Fibroblast of lung (primary cell): ENCODE measurements at places on chromosomes 2 and 18.

DNA sequence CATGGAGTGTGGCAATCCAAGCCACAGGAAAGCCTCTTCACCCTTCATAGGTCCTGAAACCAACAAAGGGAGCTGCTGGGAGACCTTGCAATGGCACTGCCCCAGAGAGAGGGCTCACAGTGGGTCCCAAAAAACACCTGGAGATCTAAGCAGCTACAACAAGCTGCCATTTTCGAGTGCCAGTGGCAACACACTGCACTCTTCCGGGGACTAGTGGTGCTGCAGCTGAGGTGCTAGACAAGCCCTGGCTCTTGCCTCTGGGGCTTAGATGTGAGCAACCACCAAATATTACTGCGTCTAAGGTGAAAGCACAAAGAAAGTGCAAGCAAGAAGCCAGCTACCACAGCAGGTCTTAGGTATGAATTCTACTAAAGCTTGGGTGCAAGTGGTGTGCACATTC lies 192.9 kb downstream of the NOL4 start:
- no peaks in the 10 kb centered on the region for H3K27me3 ChIP-seq
- no peak overlapping the region for H3K27ac ChIP-seq
- H3K36me3 ChIP-seq, result no peaks in the 10 kb centered on the region

DNA sequence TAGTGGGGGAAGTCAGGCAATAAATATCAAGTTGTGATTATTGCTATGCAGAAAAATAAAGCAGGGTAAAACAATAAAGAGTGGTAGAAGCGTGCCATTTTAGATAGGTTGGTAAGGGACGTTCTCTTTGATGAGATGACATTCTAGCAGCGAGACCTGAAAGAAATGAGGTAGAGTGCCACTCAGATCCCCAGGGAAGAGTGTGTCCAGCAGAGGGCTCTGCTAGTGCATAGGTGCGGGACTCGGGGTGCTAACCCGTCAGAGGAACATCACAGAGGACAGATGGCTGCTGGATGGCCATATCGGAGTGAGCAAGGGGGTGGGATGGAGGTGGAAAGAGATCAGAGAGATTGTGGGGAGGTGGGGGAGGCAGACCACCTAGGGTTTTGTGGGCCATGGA lies 16.3 kb upstream of the GTF2A1L start:
- DNase-seq, result peak; percentile 35
- H3K36me3 ChIP-seq, result no peaks in the 10 kb centered on the region
- no peak overlapping the region for H3K4me3 ChIP-seq
- no peak overlapping the region for H3K27ac ChIP-seq
- H3K27me3 ChIP-seq, result no peaks in the 10 kb centered on the region

DNA sequence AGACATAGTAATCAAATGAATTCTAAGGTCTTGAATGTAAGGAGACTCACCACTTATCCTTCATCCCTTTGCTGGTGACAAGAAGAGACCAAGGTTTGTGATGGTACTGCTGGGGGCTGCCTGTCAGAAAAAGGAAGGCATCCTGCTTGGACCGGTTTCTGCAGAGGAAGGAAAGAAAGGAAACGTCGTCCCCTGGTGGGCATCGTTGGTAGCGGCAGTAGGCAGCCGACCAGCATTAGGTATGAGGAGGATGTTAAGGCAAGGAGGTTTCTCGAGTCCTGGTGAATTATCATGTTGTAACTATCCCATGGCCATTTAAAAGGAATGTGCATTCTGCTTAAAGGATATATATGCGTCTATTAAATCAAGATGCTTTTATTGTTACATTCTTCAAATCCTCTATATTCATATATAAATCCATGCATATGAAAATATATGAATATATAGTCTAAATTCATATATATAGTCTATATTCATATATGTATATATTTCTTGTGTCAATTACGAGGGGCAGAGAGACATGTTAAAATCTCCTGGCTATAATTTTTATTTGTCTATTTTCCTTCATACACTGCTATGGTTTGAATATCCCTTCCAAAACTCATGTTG lies 94.4 kb upstream of the TGFA start:
- H3K27ac ChIP-seq, result no peak overlapping the region
- no peaks in the 10 kb centered on the region for H3K4me1 ChIP-seq
- no peaks in the 10 kb centered on the region for H3K27me3 ChIP-seq
- H3K4me3 ChIP-seq, result no peak overlapping the region
- no peaks in the 10 kb centered on the region for H3K36me3 ChIP-seq
- peak; percentile 47 for DNase-seq

- no peaks in the 10 kb centered on the region for H3K27me3 ChIP-seq
- no peaks in the 10 kb centered on the region for H3K36me3 ChIP-seq
- peaks cover 10% of the 10 kb centered on the region for H3K4me1 ChIP-seq
- DNase-seq, result no peak
- H3K27ac ChIP-seq, result no peak overlapping the region
Observed at GRCh38 chr2:9097239-9097638, 93.8 kb upstream of the MBOAT2 start.

DNA sequence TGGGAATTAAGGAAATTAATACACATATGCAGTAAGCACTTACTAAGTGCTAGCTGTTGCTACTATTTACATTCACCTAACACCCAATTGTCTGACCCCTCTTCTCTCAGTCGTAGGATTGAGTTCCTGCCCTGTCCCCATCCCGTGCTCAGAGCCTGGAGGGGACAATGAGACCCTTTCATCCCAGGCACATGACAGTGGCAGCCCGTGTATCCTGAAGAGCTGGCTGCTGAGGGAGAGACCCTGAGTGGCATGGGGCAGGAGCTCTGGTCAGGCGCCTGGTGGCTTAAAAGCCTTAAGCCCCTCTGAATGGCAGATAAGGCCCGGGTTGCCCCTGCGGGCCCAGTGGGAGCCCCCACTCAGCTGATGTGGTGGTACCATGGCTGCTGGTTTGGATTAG lies 99.0 kb downstream of the DYSF start:
- no peaks in the 10 kb centered on the region for H3K27me3 ChIP-seq
- no peaks in the 10 kb centered on the region for H3K4me1 ChIP-seq
- DNase-seq, result no peak
- H3K36me3 ChIP-seq, result no peaks in the 10 kb centered on the region
- no peak overlapping the region for H3K4me3 ChIP-seq

DNA sequence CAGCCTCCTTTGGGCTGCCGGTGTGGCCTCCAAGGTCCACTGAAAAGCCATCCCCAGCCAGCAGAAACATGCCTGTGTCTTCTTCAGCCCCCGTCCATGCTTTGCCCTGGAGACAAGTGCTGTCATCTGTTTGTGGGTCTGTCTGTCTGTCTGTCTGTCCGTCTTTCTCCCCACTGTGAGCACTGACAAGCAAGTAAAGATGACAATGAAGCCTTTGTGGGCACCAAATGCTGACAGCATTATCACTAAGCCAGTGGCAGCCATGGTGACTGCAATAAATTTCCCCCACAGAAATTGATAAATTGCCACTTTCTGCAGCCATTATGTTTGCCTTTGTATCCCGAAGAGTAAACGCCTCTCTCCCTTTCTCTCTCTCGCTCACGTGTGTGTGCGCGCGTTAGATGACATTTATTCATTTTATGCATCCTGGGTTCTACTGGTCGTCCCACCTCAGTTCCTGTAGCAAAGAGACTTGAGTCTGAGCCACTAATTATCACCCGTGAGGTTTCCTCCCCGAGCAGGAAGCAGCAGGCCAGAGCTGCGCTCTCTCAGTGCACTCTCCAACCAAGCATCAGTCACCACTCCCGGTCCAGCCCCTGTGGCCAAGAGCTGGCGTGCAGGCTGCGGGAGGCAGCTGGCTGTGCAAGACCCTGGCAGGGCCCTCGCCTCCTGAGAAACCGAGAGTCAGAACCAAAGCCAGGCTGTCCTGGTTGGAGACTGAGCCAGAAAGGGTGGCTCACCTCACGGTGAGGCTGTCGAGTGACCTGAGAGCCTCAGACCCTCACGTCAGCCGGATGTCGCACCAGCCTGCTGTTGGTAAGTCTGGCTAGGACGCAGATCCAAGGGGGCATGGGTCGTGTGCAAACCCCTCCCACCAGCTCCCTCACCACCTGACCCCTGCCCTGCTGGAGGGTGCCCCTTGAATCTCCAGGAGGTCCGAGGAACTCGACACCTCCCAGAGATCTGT lies 6.9 kb downstream of the STEAP3 start:
- peaks cover 42% of the 10 kb centered on the region for H3K4me1 ChIP-seq
- peak; percentile 74 for DNase-seq
- H3K27me3 ChIP-seq, result no peaks in the 10 kb centered on the region
- H3K4me3 ChIP-seq, result no peak overlapping the region
- peaks cover 2% of the 10 kb centered on the region for H3K36me3 ChIP-seq

GRCh38 chr18:28831476-28831875 lies 654.5 kb upstream of the CDH2 start:
- H3K4me3 ChIP-seq, result no peak overlapping the region
- H3K36me3 ChIP-seq, result no peaks in the 10 kb centered on the region
- DNase-seq, result no peak
- no peaks in the 10 kb centered on the region for H3K4me1 ChIP-seq
- H3K27ac ChIP-seq, result no peak overlapping the region

DNA sequence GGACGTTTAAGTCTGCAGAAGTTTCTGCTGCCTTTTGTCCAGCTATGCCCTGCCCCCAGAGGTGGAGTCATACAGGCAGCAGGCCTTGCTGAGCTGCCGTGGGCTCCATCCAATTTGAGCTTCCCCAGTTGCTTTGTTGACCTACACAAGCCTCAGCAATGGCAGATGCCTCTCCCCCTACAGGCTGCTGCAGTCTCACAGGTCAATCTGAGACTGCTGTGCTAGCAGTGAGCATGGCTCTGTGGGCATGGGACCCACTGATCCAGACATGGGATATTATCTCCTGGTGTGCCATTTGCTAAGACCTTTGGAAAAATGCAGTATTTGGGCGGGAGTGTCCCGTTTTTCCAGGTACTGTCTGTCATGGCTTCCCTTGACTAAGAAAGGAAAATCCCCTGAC lies 726.0 kb downstream of the ERBB4 start:
- H3K36me3 ChIP-seq, result no peaks in the 10 kb centered on the region
- H3K4me3 ChIP-seq, result no peak overlapping the region
- no peaks in the 10 kb centered on the region for H3K27me3 ChIP-seq
- DNase-seq, result no peak

GRCh38 chr18:13989199-13989598 lies 73.9 kb upstream of the MC2R start:
- no peak overlapping the region for H3K27ac ChIP-seq
- no peak for DNase-seq
- H3K4me3 ChIP-seq, result no peak overlapping the region
- no peaks in the 10 kb centered on the region for H3K27me3 ChIP-seq

- peak; percentile 99 for DNase-seq
- H3K4me1 ChIP-seq, result peaks cover 28% of the 10 kb centered on the region
- no peaks in the 10 kb centered on the region for H3K27me3 ChIP-seq
- H3K4me3 ChIP-seq, result no peak overlapping the region
- peaks cover 2% of the 10 kb centered on the region for H3K36me3 ChIP-seq
- H3K27ac ChIP-seq, result peak overlapping the region; percentile 90
Observed at GRCh38 chr2:230793572-230794359, 71.0 kb upstream of the ITM2C start.

GRCh38 chr2:33521791-33522281 lies 45.4 kb downstream of the RASGRP3 start:
- H3K4me3 ChIP-seq, result no peak overlapping the region
- H3K27ac ChIP-seq, result no peak overlapping the region
- no peaks in the 10 kb centered on the region for H3K27me3 ChIP-seq
- no peaks in the 10 kb centered on the region for H3K4me1 ChIP-seq

GRCh38 chr2:180356676-180357075 lies 349.6 kb upstream of the CWC22 start:
- DNase-seq, result no peak
- H3K4me1 ChIP-seq, result no peaks in the 10 kb centered on the region
- H3K36me3 ChIP-seq, result no peaks in the 10 kb centered on the region
- no peak overlapping the region for H3K4me3 ChIP-seq

GRCh38 chr2:26068602-26069298 lies 34.9 kb downstream of the RAB10 start:
- H3K27ac ChIP-seq, result peak overlapping the region; percentile 71
- H3K36me3 ChIP-seq, result no peaks in the 10 kb centered on the region
- H3K4me1 ChIP-seq, result peaks cover 5% of the 10 kb centered on the region
- peak; percentile 82 for DNase-seq
- H3K4me3 ChIP-seq, result no peak overlapping the region

GRCh38 chr2:214185546-214185945 lies 225.3 kb upstream of the VWC2L start:
- no peak overlapping the region for H3K4me3 ChIP-seq
- no peaks in the 10 kb centered on the region for H3K4me1 ChIP-seq
- no peak for DNase-seq
- H3K27ac ChIP-seq, result no peak overlapping the region

DNA sequence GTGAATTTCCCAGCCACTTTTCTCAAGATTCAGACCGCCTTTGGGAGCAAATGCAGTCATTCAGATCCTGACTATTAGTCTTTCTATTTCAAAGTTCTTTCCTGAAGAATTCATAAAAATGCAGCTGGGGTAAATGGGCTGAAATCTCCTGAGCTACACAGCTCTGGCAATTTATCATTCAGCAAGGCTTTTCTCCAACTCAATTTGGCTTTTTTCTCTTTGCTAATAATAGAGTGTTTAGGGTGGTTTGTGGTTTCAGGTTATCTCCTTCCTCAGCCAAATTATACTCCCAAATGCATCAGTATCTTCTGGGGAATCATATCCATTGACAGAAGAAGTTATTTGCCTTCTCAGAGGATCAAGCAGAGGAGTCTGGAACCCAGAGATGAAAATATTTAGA lies 282.4 kb upstream of the SLC14A2 start:
- H3K4me1 ChIP-seq, result no peaks in the 10 kb centered on the region
- H3K27me3 ChIP-seq, result no peaks in the 10 kb centered on the region
- H3K4me3 ChIP-seq, result no peak overlapping the region
- no peak overlapping the region for H3K27ac ChIP-seq

DNA sequence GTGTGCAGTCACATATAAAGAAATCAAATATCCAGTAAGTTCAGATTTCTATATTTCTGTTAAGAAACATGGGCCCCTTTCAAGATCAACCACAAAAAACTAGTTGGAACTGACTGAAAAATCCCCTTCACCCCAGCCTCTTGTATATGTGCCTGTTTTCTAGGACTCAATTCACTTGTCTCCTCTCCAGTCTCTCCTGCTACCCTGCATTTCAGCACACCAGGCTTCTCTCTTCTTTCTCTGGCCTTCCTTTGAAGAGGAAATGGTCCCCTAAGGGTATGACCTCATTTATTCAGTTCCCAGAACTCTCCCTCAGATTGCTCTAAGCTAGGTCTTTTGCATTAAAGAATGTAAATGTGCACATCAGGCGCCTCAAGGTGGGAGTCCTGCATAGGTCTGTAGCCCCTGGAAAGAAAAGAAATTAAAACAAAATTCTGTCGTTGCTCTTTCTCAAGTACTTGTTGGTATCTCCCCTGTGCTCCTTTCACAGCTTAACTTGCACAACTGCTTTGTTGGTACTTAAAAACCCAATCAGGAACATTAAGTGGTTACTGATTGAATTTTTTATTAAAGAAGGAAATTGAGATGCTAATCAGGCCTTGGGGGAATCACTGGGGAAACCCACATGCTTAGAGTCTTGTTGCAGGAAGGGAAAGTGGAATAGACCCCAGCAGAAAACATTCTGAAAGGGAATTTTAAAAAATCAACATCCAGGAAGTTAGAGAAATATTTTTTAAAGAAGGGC lies 278.4 kb downstream of the AGPS start:
- no peaks in the 10 kb centered on the region for H3K36me3 ChIP-seq
- H3K27ac ChIP-seq, result no peak overlapping the region
- no peaks in the 10 kb centered on the region for H3K4me1 ChIP-seq
